ENCODE measurements at places on chromosomes 5 and 9.

DNA sequence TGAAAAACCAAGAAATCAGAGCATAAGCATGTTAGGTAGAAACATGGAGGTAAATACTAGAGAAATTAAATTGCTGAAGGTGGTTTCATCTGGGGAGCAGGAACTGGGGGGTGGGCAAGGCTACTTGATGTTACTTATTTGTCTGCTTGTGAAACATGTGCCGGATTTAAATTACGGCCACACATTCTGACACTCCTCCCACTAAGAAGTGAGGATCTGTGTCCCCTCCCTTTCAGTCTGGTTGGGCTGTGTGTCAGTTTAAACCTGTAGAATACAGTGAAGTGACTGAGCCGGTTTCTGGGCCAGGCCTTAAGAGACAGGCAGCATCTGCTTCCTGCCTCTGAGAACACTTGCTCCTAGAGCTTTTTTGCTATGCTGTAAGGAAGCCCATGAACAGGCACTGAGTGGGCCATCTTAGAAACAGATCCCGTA lies 2.3 kb upstream of the IARS1 start:
- DNase-seq = peak; percentile 3

- no peak for DNase-seq
Observed at GRCh38 chr9:83477120-83477519, 61.1 kb downstream of the FRMD3 start.

GRCh38 chr5:125148706-125149105 lies 402.3 kb upstream of the ZNF608 start:
- DNase-seq = peak; percentile 53

GRCh38 chr5:42502613-42503470 lies 79.6 kb downstream of the GHR start:
- DNase-seq = no peak

DNA sequence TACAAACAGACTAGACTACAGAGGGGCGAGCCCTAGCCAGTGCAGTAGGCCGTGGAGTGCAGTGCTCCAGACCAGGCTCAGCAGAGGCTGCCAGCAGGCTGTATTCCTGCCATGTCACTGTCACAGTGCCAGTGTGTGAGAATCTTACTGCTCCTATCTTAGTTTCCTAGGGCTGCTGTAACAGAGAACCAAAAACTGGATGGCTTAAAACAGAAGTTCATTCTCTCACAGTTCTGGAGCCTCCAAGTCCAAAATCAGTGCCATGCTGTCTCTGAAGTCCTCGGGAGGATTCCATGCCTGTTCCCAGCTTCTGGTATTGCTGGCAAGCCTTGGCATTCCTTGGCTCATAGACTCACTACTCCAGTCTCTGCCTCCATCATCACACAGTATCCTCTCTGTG lies 75.0 kb upstream of the SAP30L start:
- no peak for DNase-seq

DNA sequence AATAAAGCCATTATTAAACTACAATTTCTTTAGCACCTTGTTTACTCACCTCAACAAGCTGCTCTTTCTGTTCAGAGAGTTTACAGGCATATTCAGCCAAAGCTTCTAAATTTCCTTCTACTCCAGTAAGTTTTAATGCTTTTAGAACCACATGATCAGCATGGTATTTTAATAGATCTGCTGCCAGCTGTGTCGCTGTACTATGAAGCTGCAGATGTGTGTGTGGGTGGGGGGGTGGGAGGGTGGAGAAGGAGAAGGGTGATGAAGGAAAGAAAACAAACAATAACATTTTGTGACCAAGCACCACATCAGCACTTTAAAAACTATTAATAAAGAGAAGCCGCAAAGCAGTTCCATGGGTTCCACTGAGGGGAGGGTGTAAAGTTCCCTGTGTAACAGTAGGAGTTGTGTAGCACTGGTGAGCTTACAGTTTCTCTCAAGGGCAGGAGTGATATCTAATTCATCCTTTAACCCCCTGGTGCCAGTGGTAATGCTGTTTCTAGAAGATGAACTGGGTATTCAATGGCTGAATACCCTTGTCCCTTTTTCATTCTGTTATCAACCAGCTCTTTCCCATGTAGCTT lies 38.5 kb downstream of the ABITRAM start:
- no peak for DNase-seq

DNA sequence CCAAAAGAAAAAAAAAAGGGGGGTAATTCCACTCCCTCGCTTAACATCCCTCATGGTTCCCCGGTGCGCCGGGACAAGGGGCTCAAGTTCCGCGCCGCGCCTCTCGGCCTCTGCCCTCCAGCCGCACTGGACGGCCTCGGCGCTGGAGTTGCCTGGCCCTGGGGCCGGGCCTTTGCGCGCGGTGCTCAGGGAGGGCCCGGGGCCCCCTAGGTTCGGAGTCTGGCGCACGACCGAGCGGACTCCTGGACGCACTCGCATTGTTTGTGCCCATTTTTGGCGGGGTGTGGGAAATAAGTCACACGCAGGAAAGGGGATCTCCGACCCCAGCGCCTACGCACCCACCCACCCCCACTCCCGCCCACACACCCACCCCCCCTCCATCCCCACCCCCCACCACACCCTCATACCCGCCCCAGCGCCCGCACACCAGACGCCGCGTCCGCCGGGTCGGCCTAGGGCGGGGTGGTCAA lies 381 bp downstream of the MED22 start:
- no peak for DNase-seq

- DNase-seq = no peak
Observed at GRCh38 chr5:1008451-1009358, at the start of gene NKD2. NKD2 (plus strand) TSS chr5:1008802; CDS start chr5:1009058, 256 bp downstream.

DNA sequence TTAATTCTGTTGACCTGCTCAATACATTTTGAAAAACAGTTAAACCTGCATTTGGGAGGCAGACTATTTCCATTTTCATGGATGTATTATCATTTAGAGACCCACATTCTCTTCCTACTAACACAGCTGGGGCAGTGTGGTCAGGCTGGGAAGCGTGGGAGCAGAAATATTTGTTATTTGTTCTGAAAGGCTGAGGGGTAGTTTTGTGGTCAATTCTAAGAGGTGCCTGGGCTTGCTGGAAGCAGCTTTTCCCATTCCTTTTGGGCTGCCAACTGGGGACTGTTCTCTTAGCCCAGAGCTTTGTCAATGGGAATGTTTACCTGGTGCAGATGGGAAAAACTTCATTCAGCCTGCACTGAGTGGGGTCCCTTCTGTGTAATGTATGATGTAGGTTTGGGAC lies 171.4 kb upstream of the DAP start:
- DNase-seq = no peak

- no peak for DNase-seq
Observed at GRCh38 chr9:34963552-34963951, 5.5 kb downstream of the PHF24 start.

DNA sequence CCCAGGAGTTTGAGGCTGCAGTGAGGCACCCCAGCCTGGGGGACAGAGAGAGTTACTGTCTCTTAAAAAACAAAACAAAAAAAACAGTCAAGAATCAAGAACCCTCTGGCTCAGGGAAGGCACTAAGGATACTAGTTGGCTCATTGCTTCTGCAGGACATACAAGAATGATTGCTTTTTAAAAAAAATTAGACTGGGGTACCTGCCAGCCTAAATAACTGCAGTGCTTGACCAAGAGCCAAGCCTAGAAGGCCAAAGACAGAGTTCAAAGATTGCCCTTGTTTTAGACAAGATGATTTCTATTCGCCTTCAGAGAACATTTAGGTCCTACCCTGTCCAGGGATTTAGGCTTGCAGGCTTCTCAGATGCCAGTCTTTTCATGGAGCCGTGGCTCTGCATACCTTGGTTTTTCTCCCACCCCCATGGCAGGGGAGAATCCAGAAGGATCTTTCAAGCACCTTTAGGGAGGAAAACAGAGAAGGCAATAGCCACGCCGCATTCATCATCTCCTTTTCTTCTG lies 93.7 kb upstream of the IL6ST start:
- DNase-seq = no peak

Data from amniotic epithelial cell (primary cell).